NCI-H526 treated with DMSO at 0.1 percent for 48 hours (cell line): ENCODE measurements at places on chromosomes 3 and 15.
A peak's percentile ranks its signal among the peaks of the same experiment; 100 is the strongest.

DNA sequence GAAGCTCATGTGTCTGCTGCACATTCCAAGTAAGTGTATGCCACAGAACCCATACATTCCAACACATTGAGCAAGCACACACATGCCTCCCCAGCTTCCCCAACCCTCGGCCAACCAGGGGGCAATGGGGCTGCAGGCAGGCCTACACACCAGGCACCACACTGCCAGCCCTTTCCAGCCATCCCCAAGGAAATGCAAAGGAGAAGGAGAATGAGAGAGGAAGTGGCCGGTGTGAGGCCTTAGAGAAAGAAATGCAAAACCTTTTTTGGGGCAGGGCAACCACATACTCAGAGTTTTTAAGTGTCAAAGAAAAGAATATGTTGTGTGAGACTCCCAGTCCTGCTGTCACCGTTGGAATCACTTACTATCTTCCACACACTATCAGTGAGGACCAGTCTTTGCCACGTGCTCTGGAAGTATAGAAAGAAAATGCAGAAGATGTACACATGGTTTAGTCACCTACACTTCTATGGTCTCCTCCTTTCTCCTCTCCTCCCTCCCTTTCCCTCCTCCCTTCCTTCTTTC lies 11.1 kb downstream of the IGF2BP2 start:
- DNase-seq: no peak

DNA sequence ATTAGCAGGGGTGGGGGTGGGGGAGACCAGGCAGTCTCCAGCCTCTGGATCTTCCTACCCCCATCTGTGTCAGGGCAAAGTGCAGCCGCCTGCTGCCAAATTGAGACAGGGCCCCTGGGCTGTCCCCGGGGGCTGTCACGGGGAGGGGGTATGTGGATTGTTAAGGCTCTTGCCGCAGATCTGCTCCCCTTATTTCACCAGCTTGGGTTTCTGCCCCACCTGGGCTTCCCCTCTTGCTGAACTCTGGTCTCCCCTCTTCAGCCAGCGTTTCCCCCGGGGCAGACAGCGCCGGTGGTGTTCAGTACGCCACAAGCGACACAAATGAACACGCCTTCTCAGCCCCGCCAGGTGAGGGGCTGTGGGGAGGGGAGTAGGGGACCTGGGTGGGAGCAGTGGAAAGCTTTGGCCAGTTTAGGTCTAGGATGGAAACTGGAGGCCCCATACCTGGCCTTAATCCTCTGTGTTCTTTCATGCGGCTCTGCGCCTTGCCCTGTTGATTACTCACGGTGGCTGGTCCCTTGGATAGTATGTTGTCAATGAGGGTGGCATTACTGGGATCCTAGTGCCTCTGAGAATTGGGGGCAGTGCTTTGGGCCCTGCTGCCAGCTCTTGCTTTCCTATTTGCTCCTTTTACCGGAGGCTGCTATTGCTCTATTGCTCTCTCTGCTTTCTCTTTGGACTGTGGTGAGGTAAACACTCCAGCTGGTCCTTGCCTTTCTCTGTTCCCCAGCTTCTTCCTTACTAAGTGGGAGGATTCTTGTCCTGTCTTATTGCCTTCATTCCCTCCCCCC lies 1.7 kb downstream of the EIF4G1 start:
- no peak for DNase-seq

DNA sequence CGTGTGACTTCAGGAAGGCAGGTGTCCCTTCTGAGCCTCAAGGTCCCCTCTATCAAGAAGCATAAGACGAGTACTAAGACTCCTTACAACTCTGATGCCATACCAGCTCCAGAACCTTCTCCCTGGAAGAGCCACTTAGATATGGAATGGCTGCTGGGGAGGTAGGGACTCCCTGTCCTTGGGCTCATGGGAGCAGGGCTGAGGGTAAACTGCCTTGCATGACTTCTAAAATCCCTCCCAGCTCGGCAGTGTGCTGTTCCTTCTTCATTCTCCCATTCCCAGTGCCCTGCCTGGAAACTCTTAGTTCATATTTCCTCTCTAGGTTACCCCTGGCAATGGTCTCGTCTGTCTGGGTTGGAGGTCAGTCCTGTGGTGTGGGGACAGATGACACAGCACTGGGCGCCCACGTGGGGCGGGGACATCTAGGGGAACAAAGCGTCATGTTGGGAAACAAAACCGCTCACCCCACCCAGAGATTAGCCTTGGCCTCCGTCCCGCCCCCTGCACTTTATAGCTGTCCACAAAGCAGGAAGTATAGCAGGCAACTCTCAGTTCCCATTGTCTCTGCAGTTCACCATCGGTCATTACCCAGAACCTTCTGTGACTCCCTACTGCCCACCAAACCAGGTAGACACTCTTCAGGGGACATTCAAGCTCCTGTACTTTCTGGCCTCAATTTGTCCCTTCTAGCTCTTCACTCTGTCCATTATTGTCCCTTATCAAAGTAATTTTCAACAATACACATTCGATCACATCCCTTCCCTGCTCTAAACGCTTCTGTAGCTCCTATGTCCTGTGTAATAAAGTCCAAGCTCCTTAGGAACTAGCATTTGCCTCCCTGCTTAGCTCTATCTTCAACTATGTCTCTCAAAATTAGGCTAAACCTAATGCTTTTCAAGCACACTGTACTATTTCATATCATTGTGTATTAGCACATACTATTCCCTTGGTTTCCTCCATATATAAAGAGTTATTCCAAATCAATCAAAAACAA lies 73.8 kb downstream of the IQSEC1 start:
- DNase-seq: no peak

DNA sequence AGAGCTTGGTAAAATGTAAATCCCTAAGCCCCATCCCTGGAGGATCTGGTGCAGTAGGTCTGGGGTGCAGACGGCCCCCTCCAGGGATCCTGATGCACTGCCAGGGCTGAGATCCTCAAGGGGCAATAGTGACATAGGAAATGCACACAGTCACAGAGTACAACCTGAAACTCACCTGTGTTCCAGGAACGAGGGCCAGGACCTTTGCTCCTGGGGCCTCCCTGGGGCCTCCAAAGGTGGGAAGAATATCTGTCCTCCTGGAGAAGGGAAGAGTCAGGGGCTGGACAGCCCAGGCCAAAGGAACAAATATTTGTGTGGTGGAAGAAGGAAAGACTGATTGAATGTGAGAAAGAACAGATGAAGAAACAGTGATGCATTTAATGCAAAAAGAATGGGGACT lies 9.5 kb downstream of the SSUH2 start:
- no peak for DNase-seq

GRCh38 chr3:123953735-123954134 lies 7.3 kb downstream of the CCDC14 start:
- peak; percentile 96 for DNase-seq

- DNase-seq: no peak
These were observed 9.4 kb downstream of the ELP6 start for GRCh38 chr3:47504113-47504512.

GRCh38 chr3:188627652-188628051 lies 473.7 kb downstream of the LPP start:
- DNase-seq: no peak

- DNase-seq: no peak
These were observed 600.8 kb downstream of the FOXP1 start for GRCh38 chr3:70982700-70983140.

DNA sequence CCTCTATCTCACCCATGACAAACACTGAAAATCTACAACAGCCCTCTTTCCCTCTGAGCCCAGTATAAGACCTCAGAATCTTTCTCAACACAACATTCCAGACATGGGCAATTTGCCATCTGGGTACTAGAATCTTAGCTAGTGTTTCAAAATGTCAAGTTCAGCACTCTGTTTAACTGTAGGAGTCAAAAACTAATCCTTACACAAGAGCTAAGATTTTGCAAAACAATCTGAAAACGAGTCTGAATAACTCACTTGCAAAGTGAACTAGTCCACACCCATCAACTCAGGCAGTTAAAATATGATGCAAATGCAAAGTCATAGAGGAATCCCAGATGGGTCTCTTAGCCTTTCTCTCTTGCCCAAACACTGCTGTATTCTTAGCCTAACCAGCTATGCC lies 67.8 kb downstream of the GPR176 start:
- no peak for DNase-seq

GRCh38 chr15:99019558-99020540 lies 12.3 kb upstream of the PGPEP1L start:
- DNase-seq: no peak

GRCh38 chr15:89932880-89933279 lies 20.1 kb upstream of the ARPIN start:
- no peak for DNase-seq
